ENCODE measurements at places on chromosomes 11 and 22. TPM values are rescaled to one million over a fixed set of nuclear protein-coding genes. Genes with fewer than 3 reads are reported as not detected.

The GGT5 gene
- total RNA-seq: 12.1 TPM

The OR52I2 gene
- total RNA-seq: not detected

The MAP6 gene
- total RNA-seq: 4.7 TPM

The ASPHD2 gene
- 2.7 TPM for total RNA-seq

The GGTLC2 gene
- 0.29 TPM for total RNA-seq

The PARVG gene
- 11.1 TPM for total RNA-seq

The MAPK8IP1 gene
- total RNA-seq: 11.3 TPM

The CSNK2A3 gene
- 2.5 TPM for total RNA-seq

The TLCD5 gene
- total RNA-seq: 8.8 TPM

The JOSD1 gene
- 41.7 TPM for total RNA-seq

The AP1B1 gene
- 57.2 TPM for total RNA-seq

The IL18 gene
- 6.1 TPM for total RNA-seq

The RFPL2 gene
- 0.18 TPM for total RNA-seq

The GRAMD1B gene
- total RNA-seq: 21.3 TPM

The PANX2 gene
- 0.82 TPM for total RNA-seq

The IRAG1 gene
- total RNA-seq: 11.2 TPM

The SLC22A24 gene
- total RNA-seq: 0.88 TPM

The PATE4 gene
- total RNA-seq: not detected

The ABTB2 gene
- 17.6 TPM for total RNA-seq

The TMEM132A gene
- total RNA-seq: 55.6 TPM

The ANKK1 gene
- total RNA-seq: 0.47 TPM

The TEX12 gene
- 1.3 TPM for total RNA-seq

The DERL3 gene
- total RNA-seq: 2.9 TPM

The OR51B2 gene
- 0.47 TPM for total RNA-seq

The WNT11 gene
- 30.8 TPM for total RNA-seq

The BTBD18 gene
- total RNA-seq: not detected

The OVCH2 gene
- total RNA-seq: 5.3 TPM

The KCNE3 gene
- 18.6 TPM for total RNA-seq

The HSPB2 gene
- 3.2 TPM for total RNA-seq

The PNPLA5 gene
- total RNA-seq: not detected

The CSNK1E gene
- total RNA-seq: 111 TPM

The RFPL3 gene
- total RNA-seq: not detected

The CARD10 gene
- 18.7 TPM for total RNA-seq

The CBLIF gene
- total RNA-seq: 0.53 TPM

The MUC5AC gene
- total RNA-seq: 0.18 TPM

The ST14 gene
- 39.8 TPM for total RNA-seq

The OR8G5 gene
- not detected for total RNA-seq

The CSKMT gene
- total RNA-seq: 8.9 TPM

The MMP8 gene
- 2.8 TPM for total RNA-seq

The SCO2 gene
- total RNA-seq: 0.47 TPM

The MS4A2 gene
- 0.47 TPM for total RNA-seq

The ELFN2 gene
- 1.5 TPM for total RNA-seq

The PRR5L gene
- 30.7 TPM for total RNA-seq

The SNX19 gene
- 57.6 TPM for total RNA-seq

The OR4C45 gene
- not detected for total RNA-seq

The SSH3 gene
- total RNA-seq: 22.5 TPM
